ENCODE measurements at places on chromosomes 7 and 10.

DNA sequence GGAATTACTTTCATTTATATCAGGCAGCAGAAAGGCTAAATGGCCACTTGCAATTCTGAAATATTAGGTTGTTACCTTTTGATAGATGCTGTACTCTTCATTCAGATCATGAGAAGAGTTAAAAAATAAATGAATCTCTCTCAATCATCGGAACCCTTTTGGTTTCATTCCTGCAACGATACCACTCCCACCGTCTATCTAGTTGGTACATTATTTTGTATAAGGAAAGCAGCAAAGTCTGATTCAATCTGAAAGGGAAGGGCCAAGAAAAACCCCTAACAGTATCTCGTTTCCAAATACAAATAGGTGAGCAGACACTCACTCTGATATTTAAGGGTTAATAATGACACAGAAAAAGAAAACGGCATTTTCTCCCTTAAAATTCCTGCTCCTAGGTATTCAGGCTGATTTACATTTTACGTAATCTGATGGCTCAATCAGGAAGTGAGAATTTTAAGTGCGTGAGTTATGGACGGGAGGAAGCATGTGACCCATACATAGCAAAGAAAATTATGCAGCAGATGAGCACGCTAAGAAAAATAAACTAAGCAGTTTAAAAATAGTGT is 209.4 kb upstream of the KLF14 start:
- DNase-seq: no peak

- DNase-seq: no peak
These were observed 41.4 kb downstream of the COL1A2 start for GRCh38 chr7:94436018-94436604.

- DNase-seq: no peak
These were observed 105.7 kb downstream of the CCNY start for GRCh38 chr10:35442028-35442427.

GRCh38 chr7:43630482-43630881 is 47.6 kb downstream of the STK17A start:
- no peak for DNase-seq

DNA sequence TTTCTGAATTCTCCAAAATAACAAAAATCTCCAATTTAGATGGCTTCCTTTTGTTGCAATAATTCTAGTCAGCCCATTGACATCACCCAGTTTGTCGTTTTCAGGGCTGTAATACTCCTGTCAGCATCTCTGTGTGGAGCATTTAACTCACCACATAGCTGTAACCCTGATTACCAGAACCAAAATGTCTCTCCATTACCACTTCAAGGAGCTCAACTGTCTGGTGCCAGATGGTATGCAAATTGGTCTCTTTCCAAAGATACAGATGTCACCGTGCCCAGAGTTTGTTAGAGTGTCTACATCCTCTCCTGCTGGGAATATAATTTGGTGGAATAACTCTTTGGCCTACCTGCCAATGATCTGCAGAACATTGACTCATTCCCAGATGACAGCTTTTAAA is 350.3 kb upstream of the POT1 start:
- DNase-seq: no peak

DNA sequence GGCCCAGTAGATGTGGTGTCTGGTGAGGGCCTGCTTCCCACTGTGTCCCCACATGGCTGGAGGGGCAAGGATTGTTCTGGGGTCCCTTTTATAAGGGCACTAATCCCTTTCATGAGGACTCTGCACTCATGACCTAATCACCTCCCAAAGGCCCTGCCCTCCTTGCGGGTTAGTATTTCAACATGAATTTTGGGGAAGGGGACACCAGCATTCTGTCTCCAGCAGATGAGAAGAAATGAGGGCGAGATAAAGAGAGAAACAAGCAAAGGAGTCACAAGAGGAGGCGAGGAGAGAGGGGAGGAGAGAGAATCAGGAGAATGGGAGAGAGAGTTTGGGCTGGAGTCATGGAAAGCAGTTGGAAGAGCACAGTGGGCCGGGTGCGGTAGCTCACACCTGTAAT is 83.7 kb downstream of the C10orf105 start:
- no peak for DNase-seq

GRCh38 chr7:115965796-115966475 is 64.6 kb downstream of the TFEC start:
- no peak for DNase-seq

Data from AG09319 (cell line).